CD4-positive, alpha-beta T cell treated with Interleukin-17A for 4 hours (primary cell): ENCODE measurements at places on chromosomes 3 and 15.

DNA sequence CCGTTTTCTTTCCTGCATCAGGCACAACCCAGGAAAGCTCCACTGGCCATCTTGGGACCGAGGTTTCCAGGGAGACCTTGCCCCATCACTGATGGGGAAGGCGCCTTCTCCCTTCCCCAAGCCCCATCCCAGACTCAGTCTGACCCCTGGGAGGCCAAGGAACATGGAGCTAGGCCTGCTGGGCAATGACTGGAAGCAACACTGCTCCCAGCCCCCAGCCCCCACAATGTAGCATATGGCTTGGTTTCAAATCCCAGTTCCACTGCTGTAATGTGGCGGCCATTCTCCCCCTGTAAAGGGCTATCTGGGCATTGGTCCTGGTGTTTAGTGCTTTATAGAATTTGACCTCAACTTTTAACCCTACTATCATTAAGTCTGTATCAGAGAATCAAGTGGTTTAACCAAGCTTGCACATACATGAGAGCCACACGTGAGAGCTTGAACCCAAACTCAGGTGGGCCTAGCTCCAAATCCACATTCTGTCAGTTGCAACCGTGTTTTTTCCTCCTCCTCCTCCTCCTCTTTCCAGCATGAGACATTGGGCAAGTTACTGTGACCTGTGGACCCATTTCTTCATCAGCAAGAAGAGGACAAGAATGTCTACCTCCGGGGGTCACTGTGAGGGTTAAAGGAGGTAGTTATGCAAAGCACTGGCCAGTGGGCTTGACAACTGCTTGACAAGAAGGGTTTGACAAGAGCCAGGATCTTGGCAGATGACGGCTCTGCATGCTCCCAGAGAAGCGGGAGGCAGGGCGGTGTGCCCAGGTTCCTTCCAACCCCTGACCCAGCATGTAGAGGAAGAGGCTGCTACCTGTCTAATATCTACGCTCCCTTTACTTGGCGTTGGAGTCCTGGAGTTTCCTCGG lies 37.4 kb downstream of the KLHL25 start:
- peak; percentile 1 for DNase-seq

- no peak for DNase-seq
Measured at GRCh38 chr15:66761726-66762595, 59.9 kb downstream of the SMAD6 start.

DNA sequence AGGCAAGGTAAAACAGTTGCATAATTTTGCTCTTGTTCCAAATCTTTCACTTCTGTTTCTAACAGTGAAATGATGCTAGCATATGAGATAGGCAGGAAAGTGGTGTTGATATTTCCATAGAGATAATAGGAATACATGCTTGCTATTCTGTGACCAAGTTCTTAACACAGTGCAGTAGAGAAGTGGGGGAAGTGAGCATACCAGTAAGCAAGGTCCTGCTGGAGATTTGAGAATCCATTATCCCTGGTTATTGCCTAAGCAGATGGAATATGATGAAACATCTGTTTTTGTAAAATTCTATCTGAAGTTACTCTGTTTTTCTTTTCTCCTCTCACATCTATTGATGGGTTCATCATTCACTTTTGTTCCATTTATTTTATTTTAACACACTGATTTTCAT lies 28.7 kb downstream of the USP8 start:
- no peak for DNase-seq

GRCh38 chr15:81454024-81454423 lies 80.0 kb upstream of the TMC3 start:
- no peak for DNase-seq

DNA sequence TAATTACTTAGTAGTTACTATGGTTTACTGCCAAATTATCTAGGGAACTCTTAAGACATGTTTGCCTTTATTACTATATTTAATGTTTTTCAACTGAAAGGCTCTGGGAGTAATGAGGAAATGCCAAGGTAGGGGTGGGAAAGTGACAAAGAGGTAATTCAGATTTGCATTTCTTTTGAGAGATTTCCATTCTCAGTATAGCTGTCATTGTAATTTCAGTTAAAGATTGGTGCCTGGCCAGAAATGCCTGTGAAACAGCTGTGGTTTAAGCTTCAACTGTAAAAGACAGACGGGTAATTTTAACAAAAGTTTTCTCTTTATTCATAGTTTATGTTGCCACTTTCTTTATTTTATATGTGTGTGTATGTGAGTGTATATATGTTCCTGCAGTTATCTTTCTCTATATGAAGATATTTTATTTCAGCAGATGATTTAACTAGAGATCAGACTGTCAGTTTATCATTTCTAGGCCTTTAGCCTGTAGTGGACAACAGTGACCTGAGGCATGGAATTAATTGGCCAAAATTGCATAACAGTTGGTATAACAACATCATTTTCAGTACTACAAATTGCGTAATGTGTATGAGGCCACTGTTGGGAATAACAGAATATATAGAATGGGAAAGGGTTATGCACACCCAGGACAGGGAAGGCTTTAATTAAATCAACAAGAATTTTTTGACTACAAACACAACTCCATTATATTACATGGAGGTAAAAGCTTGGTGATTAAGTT lies 119.0 kb downstream of the BBX start:
- no peak for DNase-seq

DNA sequence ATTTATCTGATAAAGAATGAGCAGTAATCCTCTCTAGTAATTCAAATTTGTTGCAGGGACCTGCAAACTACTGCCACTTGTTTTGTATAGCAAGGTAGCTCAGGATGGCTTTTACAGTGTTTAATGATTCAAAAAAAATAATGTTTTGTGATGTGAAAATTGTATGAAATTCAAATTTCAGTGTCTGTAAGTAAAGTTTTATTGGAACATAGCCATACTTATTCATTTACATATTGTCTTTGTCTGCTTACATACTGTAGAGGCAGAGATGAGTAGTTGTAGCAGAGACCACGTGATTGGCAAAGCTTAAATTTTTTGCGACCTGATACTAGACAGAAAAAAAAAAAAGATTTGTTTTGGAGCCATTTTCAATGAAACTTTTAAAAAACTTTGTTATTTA lies 6.5 kb upstream of the UTS2B start:
- no peak for DNase-seq

DNA sequence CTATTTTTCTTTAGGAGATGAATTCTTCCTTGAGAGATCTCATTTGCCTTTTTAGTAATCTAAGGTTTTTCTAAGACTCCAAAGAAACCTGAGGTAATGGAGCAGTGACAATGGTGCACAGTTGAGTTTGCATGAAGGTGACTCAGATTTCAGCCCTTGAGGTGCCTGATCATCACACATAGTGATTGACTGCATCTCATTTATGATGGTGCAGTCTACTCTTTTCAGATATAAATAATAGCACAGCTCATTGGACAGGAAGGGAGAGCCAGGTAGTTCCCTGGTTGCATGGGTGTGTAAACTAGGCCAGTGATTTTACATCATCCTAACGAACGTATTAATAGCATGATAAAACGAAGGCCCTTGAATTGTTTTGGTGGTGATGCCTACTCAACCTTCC lies 86.1 kb upstream of the SAMMSON start:
- DNase-seq: no peak

DNA sequence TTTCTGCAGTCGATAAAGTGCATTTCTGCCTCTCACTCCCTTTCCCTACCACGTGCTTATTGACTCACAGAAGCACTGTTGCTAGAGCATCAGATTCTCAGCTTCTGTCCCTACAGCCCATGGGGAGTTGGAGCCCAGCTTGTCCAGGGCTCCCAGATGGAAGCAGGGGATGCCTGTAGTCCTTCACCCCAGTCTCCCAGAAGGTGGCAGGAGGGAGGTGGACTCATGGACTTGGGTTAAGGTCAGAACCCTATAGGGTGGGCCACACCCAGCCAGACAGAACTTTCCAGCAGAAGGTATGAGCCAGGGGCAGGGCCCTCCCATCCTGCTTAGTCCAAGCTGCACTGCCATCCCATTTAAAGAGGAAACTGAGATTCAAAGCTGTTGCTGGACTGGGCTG lies 33.1 kb upstream of the SEMA3F start:
- no peak for DNase-seq

DNA sequence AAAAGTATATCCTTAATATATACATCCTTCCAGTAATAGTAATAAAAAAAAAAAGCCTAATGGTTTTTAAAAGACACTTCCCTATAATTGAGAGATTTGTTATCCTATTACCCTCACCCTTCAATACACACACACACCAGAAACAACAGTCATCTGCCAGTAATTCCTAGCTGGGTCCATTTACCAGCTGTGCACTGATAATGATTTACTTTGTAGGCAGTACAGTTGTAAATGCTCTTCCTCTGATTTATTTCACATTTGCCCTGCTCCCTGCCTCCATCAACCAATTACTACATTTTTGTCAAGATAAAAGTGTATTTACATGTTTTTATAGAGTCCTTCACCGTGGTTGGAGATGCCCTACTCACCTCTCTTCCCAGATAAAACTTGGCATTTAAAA lies 12.4 kb downstream of the TPM1 start:
- no peak for DNase-seq

GRCh38 chr15:58069008-58069407 lies 3.5 kb upstream of the ALDH1A2 start:
- DNase-seq: no peak

DNA sequence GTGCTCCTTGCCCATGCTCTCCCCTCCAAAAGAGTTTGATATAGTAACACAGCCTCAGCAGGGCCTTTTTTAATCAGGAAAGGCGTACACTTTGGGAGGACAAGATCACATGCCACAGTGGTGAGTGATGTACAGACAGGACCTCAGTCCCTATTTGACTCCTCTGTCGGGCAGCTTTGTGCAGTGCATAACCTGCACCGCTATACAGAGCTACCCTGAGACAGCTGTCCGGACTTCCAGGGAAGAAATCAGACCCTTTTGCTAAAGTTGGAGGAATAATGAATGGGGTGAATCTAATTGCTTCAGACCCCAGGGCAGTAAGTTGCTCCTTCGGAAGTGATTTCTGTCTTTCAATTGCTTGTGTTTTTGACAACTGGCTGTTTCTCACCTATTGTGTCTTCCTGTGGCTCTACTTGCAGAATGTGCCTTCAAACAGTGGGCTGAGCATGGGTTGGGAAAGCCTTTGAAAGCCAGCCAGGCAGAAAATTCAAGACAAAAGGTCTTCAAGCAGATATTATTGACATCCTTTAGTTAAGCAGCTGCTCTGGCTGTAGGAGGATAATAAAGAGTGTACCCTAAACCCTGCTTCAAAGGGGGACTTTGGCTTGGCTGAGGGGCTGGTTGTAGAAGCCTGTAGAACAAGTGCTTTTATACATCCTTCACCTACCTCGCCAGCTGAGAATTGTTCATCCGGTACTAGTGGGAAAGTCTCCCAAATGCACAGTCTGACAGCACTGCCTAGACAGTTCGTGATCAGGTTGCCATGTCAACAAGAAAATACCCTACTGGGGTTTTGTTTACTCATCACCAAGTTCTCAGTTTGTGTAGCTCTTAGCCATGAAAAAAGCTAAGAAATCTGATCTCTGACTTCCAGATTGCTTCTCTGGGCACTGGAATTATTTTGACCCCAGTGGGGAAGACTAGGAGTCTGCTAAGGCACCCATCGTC lies 35.1 kb downstream of the SNTN start:
- DNase-seq: no peak

DNA sequence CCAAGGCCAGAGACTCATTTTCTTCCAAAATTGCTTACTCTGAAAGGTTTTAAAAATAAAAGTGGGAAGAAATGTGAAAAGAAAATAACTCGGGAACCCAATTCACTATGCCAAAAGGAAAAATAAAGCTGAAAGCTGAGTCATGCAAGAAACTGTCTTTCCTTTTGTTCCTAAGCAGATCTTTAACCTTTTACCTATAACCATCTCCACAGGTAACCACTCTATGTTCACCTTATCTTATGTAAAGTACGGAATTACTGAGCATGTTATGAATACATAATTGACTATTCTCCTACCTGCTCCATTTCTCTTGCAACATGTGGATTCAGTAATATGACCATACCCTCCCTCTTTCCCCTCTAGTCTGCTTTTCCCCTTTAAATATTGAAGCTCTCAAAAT lies 62.0 kb downstream of the MINDY4B start:
- no peak for DNase-seq

- DNase-seq: no peak
Measured at GRCh38 chr3:197030379-197031314, 1.0 kb upstream of the MELTF start.

- peak; percentile 14 for DNase-seq
Measured at GRCh38 chr15:90200534-90201129, 498 bp upstream of the SEMA4B start.

DNA sequence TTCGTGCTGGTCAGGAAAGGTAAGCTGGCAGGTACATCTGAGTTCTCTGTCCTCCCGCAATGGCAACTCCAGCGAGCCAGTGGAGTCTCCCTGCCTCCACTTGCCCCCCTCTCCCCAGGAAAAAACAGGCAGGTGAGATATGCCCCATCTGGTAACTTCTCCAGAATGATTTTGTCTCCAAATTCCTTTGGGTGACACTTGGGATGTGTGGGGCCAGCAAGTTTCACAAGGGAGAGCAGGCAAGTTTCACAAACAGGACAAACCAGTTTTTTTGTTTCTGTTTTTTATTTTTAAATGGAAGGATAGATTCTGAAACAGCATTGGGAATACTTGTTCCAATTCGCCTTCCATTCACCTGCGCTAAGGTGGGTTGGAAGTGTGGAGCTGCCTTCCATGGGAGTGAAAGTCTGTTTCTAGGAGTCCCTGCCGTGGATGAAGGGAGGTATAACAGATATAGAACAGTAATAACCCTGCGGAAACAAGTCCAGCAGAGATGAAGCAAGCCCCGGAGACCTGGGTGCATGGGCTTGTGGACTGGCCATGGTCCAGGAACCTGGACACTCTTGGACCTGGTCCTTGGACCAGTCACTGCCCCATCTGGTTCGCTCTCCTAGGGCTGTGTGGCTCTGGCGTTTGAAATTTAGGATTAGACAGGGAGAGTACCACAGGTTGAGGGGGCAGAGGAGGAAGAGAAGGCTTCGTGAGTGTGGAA lies 22.9 kb upstream of the KIF23 start:
- no peak for DNase-seq

GRCh38 chr3:159667261-159667660 lies 321.4 kb upstream of the IL12A start:
- DNase-seq: no peak

- no peak for DNase-seq
Measured at GRCh38 chr15:28004143-28005003, 94.7 kb downstream of the OCA2 start.

GRCh38 chr3:42666022-42666421 lies 12.5 kb downstream of the ZBTB47 start:
- DNase-seq: no peak

DNA sequence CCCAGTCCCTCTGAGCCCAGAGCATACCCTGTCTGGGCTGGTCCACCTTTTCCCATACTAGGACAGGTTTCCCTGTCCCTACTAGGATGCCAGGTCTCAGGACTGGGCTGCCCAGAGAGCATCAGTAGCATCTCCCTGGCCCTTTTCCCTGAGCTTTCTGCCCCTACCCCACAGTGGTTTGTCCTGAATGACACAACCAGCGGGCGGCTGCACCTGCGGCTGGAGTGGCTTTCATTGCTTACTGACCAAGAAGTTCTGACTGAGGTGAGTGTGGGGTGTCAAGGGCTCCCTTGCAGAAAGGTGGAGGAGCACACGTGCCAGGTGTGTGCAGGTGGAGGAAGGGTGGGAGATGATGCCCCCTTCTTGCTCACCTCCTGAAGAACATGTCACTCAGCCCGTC lies 33.5 kb downstream of the ESYT3 start:
- no peak for DNase-seq
